ENCODE measurements at places on chromosomes 6 and 20.
A peak's percentile ranks its signal among the peaks of the same experiment; 100 is the strongest.

GRCh38 chr6:42904467-42904866 lies 11.4 kb upstream of the PTCRA start:
- DNase-seq = no peak

DNA sequence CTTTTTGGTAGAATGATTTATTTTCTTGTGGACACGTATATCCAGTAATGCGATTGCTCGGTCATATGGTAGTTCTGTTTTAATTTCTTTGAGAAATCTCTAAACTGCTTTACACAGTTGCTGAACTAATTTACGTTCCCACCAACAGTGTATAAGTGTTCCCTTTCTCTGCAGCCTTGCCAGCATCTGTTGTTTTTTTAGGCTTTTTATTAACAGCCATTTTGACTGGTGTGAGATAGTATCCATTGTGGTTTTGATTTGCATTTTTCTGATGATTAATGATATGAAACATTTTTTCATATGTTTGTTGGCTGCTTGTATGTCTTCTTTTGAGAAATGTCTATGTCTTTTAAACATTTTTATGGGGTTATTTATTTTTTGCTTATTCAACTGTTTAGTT lies 196.7 kb downstream of the MOXD1 start:
- DNase-seq = no peak

GRCh38 chr6:31008165-31008564 lies 2.1 kb upstream of the MUC22 start:
- DNase-seq = no peak

DNA sequence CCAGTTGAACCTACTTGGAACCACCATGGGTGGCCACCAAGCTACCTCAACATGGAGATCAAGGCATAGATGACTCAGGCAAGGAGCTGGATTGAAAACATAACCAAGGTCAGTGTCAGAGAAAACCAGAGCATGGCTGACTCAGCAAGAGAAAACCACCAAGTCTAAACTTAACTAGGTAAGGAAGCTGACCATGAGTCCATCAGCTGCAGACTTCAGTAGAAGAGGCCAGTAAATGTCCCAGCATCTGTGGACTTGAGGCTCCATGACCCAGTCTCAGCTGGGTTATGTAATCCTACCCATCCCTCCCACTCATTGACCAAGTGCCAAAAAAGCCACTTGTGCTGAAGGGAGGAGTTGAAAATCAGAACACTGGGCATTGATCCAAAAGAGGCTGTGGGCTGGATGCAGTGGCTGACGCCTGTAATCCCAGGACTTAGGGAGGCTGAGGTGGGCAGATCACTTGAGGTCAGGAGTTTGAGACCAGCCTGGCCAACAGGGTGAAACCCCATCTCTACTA lies 93.7 kb upstream of the CBLN4 start:
- DNase-seq = no peak

DNA sequence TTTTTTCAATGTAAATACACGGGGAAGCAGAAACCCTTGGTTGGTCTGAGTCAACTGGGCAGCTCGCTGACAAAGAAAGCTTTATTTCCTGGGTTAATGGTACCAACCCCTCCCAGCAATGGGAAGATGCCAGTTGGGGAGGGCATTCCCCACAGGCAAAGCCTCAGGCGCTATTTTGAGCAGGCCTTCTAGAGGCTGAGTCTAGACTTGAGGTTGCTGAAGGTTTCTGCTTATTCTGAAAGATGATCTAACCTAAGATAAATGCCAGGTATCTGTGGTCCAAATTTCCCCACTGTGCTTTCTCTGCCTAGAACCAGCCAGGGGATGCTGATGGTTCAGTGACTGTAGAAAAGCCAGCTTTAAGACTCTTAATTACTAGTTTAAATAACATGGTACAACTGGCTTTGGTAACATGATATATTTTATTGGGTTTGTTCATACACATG lies 172.5 kb upstream of the JARID2 start:
- DNase-seq = peak; percentile 19

- DNase-seq = no peak
Measured at GRCh38 chr6:167576050-167576741, 250.5 kb upstream of the AFDN start.

GRCh38 chr6:39979461-39980328 lies 45.4 kb upstream of the MOCS1 start:
- DNase-seq = peak; percentile 33

- no peak for DNase-seq
Measured at GRCh38 chr6:40295251-40295950, 291.8 kb downstream of the LRFN2 start.

- DNase-seq = no peak
Measured at GRCh38 chr6:155378724-155379123, 64.4 kb upstream of the TFB1M start.

DNA sequence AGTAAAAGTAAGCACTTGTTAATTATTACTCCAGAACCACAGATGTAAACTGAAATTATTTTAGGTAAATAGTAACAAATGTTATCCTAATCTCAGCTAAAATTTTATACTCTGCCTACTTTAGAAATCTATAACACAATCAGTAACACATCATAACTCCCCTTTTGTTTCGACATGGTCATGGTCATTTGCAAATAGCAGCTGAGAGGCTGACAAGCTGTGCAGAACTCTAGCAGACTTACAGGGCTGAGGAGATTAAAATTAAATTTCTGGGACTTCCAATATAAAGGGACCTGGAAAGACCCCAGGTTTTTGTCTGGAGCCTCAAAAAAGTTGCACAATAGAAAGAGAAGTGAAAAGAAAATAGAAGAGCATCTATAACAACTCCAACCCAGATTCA lies 88.8 kb downstream of the PRL start:
- DNase-seq = no peak

DNA sequence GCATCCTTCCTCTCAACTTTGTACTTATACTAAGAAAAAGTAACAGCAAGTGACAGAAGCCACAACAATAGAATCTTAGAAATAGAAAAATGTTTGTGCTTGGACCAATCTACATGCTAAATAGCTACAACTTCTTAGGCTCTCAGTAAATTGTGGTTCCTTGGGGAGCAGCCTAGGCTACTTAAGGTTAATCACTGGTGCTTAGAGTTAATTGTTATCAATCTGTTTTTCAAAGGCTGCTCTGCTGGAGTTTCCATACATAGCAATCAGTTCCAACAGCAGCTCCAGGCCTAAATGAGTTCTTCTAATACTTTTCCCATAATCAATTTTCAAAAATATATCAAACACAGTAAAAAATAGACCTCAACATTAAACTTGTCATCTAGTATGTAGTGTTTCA lies 571.4 kb downstream of the EPHA7 start:
- DNase-seq = no peak

- DNase-seq = no peak
Measured at GRCh38 chr6:126268092-126268491, 71.8 kb upstream of the CENPW start.

GRCh38 chr20:62051144-62051543 lies 14.5 kb downstream of the TAF4 start:
- no peak for DNase-seq

GRCh38 chr6:23783901-23784300 lies 342.1 kb upstream of the NRSN1 start:
- no peak for DNase-seq

GRCh38 chr20:31764641-31765305 lies 25.7 kb downstream of the TPX2 start:
- DNase-seq = no peak

- no peak for DNase-seq
Measured at GRCh38 chr6:72037006-72037405, 150.7 kb downstream of the RIMS1 start.

DNA sequence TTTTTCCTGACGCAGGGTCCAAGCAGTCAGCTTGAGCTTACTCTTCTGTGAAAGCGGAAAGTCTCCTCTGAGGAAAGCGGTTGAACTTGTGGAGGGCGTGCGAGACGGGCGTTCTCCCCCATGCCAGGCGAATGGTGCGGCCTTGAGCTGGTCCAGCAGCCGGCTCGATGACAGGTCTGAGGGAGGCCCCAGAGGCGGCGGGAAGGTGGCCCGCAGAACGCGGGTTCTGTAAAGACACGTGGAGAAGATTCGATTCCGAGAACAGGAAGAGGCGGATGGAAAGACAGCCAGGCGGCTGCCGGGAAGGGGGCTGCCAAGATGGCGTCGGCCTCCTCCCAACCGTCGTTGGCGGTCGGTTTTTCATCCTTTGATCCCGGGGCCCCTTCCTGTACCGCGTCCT lies 75.6 kb upstream of the TXNDC5 start:
- DNase-seq = no peak

DNA sequence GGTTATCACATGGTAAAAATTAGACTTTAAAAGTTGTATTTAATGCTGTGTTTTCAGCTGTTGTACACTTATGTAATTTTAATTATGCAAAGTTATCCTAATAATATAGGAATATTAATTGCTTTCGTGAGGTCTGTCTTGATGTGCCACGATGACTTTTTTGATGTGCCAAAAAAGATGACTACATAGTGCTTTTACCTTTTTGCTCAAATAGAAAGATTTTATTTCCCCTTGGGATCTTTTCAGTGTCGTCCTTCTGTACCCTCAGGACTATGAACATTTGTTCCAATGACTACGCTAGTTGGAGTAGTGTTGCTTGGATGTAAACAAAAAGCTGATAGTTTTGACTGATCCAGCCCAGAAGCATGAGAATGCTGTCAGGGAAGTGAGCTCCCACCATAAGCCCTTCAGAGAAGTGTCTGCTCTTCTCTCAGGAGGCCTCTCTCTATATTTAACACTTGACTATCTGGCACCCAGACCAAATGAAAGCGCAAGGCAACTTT lies 1.2 kb upstream of the CD164 start:
- no peak for DNase-seq

GRCh38 chr6:39294133-39294532 lies 20.1 kb downstream of the KCNK17 start:
- DNase-seq = no peak

- DNase-seq = no peak
Measured at GRCh38 chr6:140849456-140849855, 1283.3 kb upstream of the GJE1 start.

All from stromal cell of bone marrow (primary cell).